Glomerular endothelial cell (primary cell): ENCODE measurements at places on chromosomes 6 and 20. TPM values are rescaled to one million over a fixed set of nuclear protein-coding genes. Genes with fewer than 3 reads are reported as not detected.

The CEBPB gene
- 19.0 and 19.6 TPM in 2 replicates for total RNA-seq

The SLC12A5 gene
- 0.34 and 2.2 TPM in 2 replicates for total RNA-seq

The PMEPA1 gene
- total RNA-seq, result 11.9 and 16.2 TPM in 2 replicates

The RSPO3 gene
- total RNA-seq, result 0.19 and 1.8 TPM in 2 replicates

The KCNK15 gene
- total RNA-seq, result 0.35 TPM in 1 of 2 replicates, not detected in the other

GRCh38 chr6:159064477-159064876 is 19.7 kb upstream of the TAGAP start:
- no peak for DNase-seq

GRCh38 chr6:16548121-16548520 is 213.1 kb downstream of the ATXN1 start:
- DNase-seq, result no peak

DNA sequence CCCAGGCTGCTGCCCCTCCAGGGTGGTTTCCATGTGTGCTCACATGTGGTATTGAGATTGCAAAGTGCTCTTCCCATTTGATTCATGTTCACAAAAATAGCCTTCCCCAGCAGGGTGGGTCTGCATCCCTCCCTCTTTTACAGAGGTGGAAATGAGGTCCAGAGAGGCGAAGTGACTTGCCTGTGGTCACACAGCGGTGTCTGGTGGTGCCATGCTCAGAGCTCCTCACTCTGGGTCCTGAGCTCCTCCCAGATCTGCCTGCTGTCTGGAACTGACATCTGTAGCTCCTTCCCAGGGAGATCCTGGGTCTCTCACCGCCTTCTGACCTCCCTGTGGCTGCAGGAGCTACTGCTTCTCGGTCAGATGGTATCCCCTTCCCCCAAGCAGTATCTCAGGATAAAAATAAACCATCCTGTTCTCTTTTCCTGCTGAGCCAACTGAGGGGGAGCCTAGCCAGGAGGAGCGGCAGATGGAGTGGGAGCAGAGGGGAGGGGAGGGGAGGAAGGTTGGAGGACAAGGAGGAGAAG is 11.9 kb downstream of the CD40 start:
- no peak for DNase-seq

GRCh38 chr6:131545317-131545716 is 27.7 kb upstream of the ARG1 start:
- DNase-seq, result no peak

- no peak for DNase-seq
These were observed 35.3 kb downstream of the GRM4 start for GRCh38 chr6:34110610-34111009.

GRCh38 chr6:111689419-111689818 is 83.7 kb upstream of the TRAF3IP2 start:
- no peak for DNase-seq

DNA sequence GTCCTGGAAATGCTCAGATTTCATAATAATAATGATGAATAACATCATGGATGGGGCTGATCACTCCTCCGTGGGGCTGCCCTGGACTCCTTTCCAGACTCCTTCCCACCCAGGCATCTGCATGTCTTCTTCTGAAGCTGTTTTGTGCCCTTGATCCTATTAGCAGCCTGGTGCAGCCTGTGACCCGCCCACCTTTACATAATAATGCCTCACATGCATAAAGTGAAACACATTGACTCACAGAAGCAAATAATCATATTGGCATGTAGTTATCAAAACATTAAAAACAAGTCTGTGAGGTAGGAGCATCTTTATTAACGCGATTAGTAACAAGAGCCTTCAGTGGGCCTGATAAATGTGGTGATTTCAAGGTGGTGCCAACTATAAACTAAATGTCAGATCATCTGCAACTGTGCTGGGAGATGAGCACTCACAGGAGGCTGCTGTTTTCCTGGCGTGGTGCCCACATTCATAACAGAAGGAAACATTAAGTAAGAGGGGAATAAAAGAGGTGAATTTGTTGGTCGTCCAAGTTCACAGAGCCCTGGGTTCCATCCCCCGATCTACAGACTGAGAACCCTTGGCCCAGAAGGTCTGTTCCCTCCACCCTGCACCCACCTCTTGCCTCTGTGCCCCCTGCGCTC is 344.7 kb downstream of the CDH4 start:
- no peak for DNase-seq

- no peak for DNase-seq
These were observed 15.4 kb downstream of the FKBP1A start for GRCh38 chr20:1377341-1377871.

- DNase-seq, result no peak
These were observed 47.0 kb downstream of the ENPP1 start for GRCh38 chr6:131854803-131855202.

DNA sequence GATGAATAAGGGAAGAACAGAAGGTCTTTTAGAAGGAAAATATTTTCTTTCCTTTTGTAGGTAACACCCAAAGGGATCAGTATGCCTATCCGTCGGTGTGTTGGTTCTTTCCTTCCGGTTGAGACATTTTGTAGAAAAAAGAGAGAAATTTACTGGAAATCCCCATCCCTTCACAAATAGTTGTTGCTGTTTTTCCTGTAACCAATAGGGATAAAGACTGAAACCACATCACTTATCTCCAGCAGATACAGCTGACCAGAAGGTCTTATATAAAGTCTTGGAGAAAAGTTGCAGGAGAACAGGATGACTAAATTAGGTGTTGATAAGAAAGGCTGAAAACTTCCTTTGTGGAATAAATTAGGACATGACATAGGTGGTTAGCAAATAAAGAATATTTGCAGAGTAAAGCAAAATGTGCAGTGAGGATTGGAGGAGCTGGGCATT is 14.8 kb upstream of the HLA-DRB1 start:
- no peak for DNase-seq
